DMS153 (cell line): ENCODE measurements at places on chromosomes 12 and 14.
A peak's percentile ranks its signal among the peaks of the same experiment; 100 is the strongest.

DNA sequence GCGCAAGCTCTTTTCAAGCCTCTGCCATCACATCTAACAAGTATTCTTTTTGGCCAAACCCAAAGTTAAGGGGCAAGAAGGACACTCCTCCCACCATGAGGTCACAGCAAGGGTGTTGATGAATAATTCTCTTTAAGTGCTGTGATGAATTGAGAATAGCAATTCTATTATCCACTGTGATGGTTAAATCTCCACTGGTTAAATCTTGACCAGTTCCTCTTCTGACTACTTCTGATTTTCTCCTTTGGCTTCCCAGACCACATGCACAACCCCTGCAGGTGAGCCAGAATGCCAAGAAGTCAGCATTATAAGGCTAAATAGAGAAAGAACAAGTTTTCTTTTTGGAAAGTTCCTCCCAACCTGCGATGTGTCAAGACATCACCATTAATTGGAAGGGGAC is 90.6 kb upstream of the BCL2L14 start:
- no peak for DNase-seq

GRCh38 chr12:94222351-94223084 is 74.1 kb downstream of the PLXNC1 start:
- DNase-seq: no peak

- peak; percentile 84 for DNase-seq
Measured at GRCh38 chr14:77320238-77320935, at the start of gene POMT2. POMT2 (minus strand) TSS chr14:77320883; CDS start chr14:77320681, 202 bp downstream.

DNA sequence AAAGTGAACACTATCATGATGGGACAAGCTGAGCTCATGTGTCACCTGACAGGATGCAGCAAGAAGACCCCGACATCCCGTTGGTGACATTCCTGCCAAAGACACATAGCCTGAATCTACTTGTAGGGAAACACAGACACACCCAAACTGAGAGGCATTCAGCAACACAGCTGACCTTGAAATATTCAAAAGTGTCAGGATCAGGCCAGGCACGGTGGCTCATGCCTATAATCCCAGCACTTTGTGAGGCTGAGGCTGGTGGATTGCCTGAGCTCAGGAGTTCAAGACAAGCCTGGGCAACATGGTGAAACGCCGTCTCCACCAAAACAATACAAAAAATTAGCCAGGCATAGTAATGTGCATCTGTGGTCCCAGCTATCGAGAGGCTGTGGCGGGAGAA is 232.0 kb upstream of the PLXNC1 start:
- DNase-seq: no peak

DNA sequence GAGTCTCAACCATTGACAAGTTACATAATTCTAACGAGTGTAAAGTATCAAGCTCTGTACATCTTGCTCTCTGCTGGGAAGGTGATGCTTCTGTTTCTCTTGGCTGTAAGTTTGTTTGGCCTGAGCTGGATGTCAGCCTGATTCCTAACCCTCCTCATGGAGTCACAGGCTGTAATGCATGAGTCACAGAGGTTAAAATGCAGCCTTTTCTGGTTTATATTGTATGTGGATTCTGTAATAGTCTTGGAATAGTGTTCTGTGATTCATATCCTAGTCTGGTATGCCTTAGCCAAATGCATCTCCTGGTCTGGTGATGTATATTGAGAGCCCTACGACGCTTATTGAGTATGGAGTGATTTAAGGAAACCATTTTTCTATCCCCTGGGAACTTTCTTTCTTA is 104.5 kb upstream of the FRMD6 start:
- no peak for DNase-seq

DNA sequence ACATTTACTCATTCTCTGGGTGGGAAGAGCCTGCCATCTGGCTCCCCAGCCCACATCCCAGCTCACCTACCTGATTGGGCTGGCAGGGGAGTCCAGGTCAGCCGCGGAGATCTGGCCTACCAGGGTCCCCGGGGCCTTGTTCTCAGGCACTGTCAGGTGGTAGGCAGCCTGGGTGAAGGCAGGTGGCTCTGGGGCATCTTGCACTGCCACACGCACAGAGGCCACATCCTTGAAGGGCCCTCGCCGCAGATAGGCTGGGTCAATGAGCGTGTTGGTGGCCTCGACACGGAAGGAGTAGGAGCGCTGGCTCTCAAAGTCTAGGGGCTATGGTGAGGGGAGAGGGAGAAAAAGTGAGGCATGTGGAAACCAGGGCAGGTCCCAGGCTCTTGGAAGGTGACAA is 3.9 kb downstream of the CDH24 start:
- DNase-seq: no peak

GRCh38 chr12:120500581-120500980 is 4.7 kb downstream of the DYNLL1 start:
- no peak for DNase-seq

- DNase-seq: no peak
Measured at GRCh38 chr14:103100281-103101121, 6.0 kb downstream of the EXOC3L4 start.

GRCh38 chr12:78293059-78293686 is 462.5 kb downstream of the NAV3 start:
- DNase-seq: no peak

DNA sequence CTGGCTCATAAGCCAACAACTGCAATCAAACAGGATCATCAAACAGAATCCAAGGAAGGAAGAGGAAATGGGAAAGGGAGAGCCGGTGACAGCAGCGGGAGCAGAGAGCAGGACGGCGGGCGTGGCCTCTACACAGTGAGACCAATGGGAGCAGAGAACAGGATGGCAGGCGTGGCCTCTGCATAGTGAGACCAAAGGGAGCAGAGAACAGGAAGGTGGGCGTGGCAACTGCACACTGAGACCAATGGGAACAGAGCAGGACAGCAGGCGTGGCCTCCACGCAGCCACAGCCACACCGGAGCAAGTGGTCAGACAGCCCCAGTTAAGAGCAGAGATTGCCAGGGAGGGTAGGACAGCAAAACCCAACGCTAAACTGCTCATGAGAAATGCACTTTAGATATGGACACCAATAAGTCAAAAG is 16.4 kb downstream of the LRCOL1 start:
- DNase-seq: peak; percentile 96

- no peak for DNase-seq
Measured at GRCh38 chr14:76936483-76936882, 92.0 kb downstream of the IRF2BPL start.

DNA sequence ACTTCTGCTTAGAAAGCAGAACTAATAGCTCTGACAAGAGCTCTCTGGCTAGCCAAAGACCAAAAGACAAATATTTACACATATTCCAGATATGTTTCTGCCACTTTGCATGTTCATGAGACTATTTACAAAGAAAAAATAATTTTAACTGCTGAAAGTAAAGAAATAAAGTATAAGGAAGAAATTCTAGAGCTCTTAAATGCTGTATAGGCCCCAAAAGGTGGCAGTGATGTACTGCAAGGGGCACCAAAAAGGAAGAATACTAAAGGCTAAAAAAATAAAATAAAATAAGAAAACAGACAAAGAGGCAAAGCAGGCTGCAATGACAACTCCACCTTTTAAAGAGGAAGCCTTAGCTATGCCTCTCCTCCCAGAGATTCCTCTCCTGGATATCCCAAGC is 23.0 kb downstream of the KLRK1 start:
- peak; percentile 5 for DNase-seq

- no peak for DNase-seq
Measured at GRCh38 chr12:106564678-106565329, 18.0 kb upstream of the RFX4 start.

- no peak for DNase-seq
Measured at GRCh38 chr14:24677956-24678355, 44.0 kb upstream of the GZMB start.

- DNase-seq: no peak
Measured at GRCh38 chr12:79936670-79937069, 1.8 kb upstream of the PPP1R12A start.

DNA sequence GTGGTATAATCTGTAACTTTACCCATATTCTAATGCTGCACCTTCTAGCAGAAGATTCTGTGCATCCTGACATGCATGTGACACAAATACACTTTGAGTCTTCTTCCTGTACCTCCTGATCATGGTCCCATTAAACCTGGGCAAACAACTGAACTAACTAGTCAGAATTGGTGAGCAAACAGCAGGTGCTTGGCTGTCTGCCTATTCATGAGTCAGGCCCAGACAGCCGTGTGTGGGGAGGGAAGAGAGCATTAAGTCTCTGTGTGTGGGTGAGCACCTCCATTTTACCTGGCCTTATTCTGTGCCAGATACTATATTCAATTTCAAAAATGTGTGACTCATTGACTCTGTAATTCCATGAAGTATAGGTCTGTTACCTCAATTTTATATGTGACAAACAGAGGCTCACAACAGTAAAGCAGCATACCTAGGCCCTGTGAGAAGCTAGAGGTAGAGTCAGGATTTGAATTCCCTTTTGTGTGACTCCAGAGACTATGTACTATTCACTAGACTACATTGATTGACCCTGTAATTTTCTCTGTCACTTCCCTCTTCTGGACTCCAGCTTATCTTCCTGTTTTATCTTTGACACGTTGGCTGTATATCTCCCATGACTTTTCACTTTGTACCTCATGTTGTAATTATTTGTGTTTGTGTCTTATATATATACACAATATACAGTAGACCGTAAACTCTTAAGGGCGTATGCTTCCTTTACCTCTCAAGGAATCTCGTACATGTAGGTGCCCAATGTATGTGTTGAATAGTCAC is 32.2 kb downstream of the SUSD6 start:
- peak; percentile 97 for DNase-seq

GRCh38 chr12:4240981-4241380 is 32.6 kb upstream of the CCND2 start:
- DNase-seq: no peak

DNA sequence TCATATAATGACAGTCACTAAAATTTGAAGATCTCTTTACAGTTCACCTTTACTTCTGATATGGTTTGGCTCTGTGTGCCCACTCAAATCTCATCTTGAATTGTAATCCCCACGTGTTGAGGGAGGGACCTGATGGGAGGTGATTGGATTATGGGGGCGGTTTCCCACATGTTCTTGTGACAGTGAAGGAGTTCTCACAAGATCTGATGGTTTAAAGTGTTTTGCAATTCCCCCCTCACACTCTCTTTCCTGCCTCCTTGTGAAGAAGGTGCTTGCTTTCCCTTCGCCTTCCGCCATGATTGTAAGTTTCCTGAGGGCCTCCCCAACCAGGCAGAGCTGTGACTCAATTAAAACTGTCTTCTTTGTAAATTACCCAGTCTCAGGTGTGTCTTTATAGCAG is 27.3 kb upstream of the CD9 start:
- no peak for DNase-seq

- no peak for DNase-seq
Measured at GRCh38 chr12:3921526-3921925, 48.3 kb upstream of the PARP11 start.

DNA sequence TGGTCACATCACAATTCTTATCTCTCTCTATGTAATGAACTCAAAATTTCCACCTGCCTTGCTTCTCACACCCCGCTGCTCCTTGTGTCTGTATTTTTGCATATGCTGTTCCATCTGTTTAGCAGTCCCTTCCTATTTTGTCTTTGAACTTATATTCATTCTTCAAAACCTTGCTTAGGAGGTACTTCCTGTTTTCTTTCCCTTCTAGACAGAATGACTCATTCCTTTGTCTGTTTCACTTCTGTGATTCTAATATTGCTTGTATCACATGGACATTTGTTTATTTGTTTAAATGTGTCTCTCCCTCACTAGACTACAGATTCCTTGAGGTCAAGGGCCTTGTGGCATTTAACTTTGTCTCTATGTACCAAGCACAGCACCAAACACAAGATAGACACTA is 424.2 kb downstream of the ETNK1 start:
- DNase-seq: no peak

DNA sequence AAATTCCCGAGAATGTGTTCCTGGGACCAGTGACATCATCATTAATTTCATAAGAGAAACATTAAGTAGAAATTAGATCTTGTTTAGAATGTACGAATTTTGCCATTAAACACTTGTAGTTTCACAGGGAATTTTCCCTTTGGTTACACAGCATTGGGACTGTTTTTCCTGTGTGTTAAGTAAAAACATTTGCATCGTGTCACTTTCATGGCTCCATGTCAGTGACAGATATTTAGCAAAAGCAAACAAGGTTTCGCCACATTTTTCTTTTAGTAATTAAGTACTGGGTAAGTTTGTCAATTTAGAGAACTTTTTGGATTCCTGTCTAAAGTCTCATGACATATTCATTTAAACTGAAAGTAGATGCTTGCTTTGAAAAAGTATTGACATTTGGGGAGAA is 45.5 kb upstream of the OVCH1 start:
- no peak for DNase-seq

DNA sequence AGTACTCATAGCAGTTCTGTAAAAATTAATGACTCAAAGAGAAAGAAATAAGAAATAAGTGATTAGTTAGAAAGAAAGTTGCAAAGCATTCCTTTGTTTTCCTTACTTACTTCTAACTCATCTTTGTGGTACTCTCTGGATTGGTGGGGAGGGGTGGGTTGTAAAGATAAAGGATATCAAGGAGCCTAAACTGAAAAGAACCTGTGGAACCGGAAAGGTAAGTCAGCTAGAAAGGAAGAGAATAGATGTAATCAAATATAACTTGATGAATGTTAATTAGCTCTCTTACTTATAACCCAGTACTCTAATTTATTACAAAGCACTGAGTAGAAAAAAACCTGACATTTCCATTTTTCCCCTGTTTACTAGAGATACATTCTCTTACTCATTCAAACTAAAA is 37.5 kb upstream of the KRR1 start:
- DNase-seq: no peak

GRCh38 chr12:74922117-74922516 is 287.5 kb downstream of the KCNC2 start:
- no peak for DNase-seq

DNA sequence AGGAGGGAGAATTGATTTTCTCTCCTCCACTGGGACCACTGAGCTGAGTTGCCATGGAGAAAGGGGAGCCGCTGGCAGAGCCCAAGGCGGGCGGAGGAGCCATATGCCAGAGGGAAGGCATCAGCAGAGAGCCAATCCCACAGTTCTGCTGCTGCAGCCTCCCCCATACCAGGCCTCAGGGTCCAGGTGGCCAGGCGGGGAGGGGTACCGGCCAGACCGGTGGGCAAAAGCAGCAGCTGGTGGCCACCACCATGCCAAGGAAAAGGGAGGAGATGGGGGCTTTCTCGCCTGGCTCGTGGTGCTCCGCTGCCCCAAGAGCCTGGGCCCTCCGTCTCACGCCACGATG is 72.8 kb downstream of the PITPNM2 start:
- DNase-seq: no peak

GRCh38 chr14:77682158-77682553 is 25.7 kb downstream of the ALKBH1 start:
- DNase-seq: peak; percentile 33

- no peak for DNase-seq
Measured at GRCh38 chr12:123801573-123802178, 39.6 kb downstream of the DNAH10 start.

DNA sequence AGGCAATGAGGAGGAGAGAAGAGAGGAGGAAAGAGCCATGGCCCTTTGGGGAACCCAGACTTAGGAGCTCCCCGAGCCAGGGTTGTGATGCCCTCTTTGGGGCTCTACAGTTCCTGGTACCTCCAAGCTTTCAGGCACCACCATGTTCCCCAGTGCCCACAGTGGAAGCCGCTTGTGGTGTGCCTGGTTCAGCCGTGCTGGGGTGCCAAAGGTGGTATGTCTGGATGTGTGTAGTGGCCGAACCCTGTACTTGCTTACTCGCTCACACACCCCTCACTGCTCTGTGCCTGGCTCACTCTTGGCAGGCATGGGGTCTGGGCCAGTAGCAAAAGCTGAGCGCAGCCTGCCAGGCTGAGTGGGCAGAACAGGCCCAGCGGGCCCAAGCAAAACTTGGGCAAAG is 210.7 kb downstream of the MON2 start:
- DNase-seq: no peak
